Activated CD8-positive, alpha-beta T cell treated with anti-CD3 and anti-CD28 coated beads, Interleukin-2, amount 10 ng/mL, durations not matched to agents 7 days and 5 days (primary cell): ENCODE measurements at places on chromosomes 7 and 10.

DNA sequence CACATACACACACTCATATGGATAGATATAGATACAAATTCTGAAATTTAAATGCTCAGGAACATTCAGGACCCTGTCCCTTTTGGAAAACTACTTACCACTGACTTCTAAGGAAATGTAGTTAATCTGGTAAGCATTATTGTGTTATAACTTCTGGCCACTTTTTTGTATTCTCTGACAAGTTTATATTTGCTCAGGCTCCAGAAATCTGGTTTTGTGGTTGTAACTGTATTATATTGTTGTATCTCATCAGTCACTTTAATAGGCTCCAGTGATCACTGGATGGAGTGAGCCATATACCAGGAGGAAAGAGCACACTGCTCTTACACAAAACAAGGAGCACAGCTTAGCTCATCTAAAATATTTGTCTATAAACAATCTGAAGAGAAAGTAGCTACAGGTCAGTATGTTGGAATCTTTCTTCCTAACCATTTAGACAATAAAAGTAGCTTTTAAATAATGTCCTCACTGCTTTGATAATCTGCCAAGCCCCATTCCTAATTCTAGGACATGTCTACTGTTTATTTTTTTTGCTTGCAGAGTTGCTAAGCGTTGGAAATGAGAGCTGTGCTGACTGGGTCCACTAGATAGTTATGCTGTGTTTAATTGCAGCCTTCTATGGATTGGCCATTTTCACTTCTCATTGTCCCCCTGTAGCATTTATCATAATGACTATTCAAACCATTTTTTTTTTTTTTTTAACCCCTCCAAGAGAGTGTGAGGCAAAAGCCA lies 43.8 kb downstream of the SMNDC1 start:
- peaks cover 6% of the 10 kb centered on the region for H3K36me3 ChIP-seq
- no peak for DNase-seq
- no peaks in the 10 kb centered on the region for H3K4me1 ChIP-seq
- no peak overlapping the region for H3K27ac ChIP-seq

DNA sequence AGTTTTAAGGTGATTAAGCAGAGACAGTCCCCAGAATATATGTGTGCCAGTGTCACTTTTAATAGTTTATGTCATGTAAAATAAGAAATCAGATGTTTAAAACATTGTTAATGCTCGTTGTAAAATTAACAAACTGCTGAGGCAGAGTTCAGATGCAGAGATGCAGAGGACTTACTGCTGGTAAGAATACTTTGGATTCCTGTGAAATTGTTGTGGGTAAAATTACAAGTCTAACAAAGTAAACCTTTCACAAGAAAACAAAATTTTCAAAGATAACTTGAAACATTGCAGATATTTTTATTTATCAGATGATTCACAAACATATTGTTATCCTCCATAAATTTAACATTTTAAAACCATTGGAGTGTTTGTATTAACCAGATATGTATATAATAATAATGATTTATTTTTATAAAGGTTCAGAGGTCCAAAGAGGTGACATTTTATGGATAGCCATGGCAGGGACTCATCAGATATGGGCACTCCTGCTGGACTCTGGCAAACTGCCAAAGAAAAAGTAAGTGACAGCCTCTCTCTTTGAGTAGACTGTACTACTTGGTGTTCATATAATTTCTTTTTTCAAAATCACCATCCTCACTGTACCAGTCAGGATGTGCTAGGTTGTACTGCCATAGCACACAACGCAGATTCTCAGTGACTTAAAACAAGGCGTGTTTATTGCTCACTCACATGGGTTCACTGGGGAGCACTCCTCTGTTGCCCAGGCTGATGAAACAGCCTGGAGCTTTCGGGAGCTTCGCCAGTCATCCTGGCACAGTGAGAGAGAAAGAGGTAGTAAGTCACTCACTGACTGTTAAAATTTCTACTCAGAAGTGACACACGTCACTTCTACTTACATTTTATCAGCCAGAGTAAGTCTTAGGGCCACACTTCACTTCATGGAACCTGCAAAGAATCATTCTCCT lies 43.5 kb downstream of the NHLRC2 start:
- DNase-seq, result no peak
- H3K27me3 ChIP-seq, result no peaks in the 10 kb centered on the region
- H3K27ac ChIP-seq, result no peak overlapping the region

DNA sequence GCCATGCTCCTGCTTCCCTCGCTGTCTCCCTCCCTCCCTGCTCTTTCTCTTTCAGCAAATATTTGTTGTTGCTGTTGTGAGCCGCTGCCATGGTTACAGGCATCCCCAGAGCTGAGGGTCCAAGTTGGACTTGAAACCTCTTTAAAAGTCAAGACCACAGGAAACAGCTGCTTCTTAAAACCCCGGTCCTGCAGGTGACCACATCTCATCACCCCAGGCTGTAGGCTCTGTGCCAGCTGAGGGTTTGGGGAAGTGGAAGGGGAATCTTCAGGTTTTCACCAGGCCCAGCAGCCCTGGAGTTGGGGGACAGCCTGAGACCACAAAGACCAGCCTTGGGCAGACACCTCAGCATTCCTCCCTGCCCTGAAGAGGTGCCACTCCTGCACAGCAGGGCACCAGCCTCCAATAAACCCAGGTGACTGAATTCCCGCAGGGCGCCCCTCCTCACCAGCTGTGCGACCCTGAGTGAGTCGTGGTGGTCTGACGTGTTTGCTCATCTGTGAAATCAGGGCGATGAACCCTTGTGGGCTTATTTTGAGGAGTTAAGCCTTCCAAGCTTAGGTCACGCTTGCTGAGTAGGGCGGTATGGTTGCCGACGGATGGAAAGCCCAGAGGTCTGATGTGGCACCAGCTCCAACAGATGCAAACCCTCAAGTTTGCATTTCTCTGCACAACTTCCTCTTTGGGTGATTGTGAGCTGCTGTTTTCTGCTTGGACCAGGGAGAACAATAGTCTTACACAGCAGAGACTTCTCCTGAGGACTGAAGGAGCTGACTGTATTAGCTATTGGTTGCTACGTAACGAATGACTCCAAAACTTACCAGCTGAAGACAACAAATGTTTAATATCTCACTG lies 24.8 kb downstream of the NPTX2 start:
- H3K36me3 ChIP-seq, result no peaks in the 10 kb centered on the region
- no peak for DNase-seq
- H3K27ac ChIP-seq, result no peak overlapping the region

- H3K4me1 ChIP-seq, result no peaks in the 10 kb centered on the region
- DNase-seq, result no peak
- no peaks in the 10 kb centered on the region for H3K27me3 ChIP-seq
- H3K4me3 ChIP-seq, result no peak overlapping the region
Observed at GRCh38 chr7:159099711-159100231, 44.9 kb downstream of the VIPR2 start.

GRCh38 chr10:79308969-79309665 lies 38.2 kb upstream of the PPIF start:
- DNase-seq, result no peak
- H3K36me3 ChIP-seq, result peaks cover 40% of the 10 kb centered on the region
- no peaks in the 10 kb centered on the region for H3K27me3 ChIP-seq
- H3K4me1 ChIP-seq, result peaks cover 12% of the 10 kb centered on the region
- H3K4me3 ChIP-seq, result no peak overlapping the region

DNA sequence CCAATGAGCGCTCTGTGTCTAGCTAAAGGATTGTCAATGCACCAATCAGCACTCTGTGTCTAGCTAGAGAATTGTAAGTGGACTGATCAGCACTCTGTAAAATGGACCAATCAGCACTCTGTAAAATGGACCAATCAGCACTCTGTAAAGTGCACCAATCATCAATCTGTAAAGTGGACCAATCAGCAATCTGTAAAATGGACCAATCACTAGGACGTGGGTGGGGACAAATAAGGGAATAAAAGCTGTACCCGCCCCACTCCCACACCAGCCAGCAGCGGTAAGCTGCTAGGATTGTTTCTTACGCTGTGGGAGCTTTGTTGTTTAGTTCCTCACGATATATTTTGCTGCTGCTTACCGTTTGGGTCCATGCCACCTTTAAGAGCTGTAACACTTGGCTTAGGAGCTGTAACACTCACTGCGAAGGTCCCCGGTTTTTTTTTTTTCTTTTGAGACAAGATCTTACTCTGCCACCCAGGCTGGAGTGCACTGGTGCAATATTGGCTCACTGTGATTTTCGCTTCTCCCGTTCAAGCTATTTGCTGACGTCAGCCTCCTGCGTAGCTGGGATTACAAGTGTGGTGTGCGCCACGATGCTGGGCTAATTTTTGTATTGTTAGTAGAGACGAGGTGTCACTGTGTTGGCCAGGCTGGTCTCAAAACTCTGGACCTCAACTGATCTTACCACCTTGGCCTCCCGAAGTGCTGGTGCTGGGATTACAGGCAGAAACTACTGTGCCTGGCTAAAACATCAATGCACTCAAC lies 184.8 kb downstream of the PTPN20 start:
- H3K4me3 ChIP-seq, result no peak overlapping the region
- no peak overlapping the region for H3K27ac ChIP-seq
- H3K36me3 ChIP-seq, result no peaks in the 10 kb centered on the region
- DNase-seq, result no peak
